Stimulated activated memory B cell treated with anti-CD40 and anti-IgM and Interleukin-4, amounts not matched to agents 10 μg/mL and 1 μg/mL and 100 μg/mL, for 72 hours (primary cell): ENCODE measurements at places on chromosomes 16 and 17.
A peak's percentile ranks its signal among the peaks of the same experiment; 100 is the strongest.

DNA sequence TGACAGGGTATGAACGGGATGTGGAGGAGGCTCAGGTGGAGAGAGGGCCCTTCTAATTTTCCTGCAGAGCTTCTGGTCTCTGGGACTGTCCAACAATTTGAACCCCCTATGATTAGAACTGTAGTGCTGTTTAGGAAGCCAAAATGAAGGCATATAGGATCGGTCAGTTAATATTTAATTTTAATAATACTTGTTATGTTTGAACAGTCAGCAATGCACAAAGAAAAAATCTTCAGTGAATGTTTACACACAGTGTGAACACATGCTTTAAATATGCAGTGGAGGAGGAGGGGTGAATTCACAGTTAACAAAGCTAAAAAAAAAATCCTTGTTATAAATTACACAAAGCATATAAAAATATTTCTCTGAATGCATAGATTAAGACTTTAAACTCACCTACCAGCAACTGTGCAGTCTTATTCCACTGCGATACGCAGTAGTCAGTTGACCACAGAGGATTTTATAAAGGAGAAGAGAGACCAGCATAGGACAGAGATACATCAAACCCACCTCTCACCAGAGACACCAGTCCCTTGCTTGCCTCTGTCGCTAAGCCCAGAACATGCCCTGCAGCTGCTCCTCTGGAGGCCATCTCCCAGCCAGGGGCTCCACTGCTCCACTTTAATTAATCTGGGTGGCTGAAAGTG is 14.6 kb downstream of the ANKRD40 start:
- H3K4me3 ChIP-seq = no peak overlapping the region
- no peaks in the 10 kb centered on the region for H3K4me1 ChIP-seq
- no peak overlapping the region for H3K27ac ChIP-seq
- no peaks in the 10 kb centered on the region for H3K27me3 ChIP-seq
- H3K36me3 ChIP-seq = peaks cover 35% of the 10 kb centered on the region
- ATAC-seq = no peak

GRCh38 chr16:81456523-81457325 is 12.1 kb downstream of the CMIP start:
- peak overlapping the region; percentile 15 for H3K4me3 ChIP-seq
- peak overlapping the region; percentile 79 for H3K27ac ChIP-seq
- no peak for ATAC-seq
- H3K4me1 ChIP-seq = peaks cover 91% of the 10 kb centered on the region

GRCh38 chr17:31510308-31511194 is 119.1 kb downstream of the RAB11FIP4 start:
- peak overlapping the region; percentile 89 for H3K27ac ChIP-seq
- H3K36me3 ChIP-seq = no peaks in the 10 kb centered on the region
- ATAC-seq = no peak
- H3K4me1 ChIP-seq = peaks cover 76% of the 10 kb centered on the region
- peak overlapping the region; percentile 87 for H3K4me3 ChIP-seq
- H3K27me3 ChIP-seq = no peaks in the 10 kb centered on the region

- H3K4me3 ChIP-seq = no peak overlapping the region
- no peaks in the 10 kb centered on the region for H3K27me3 ChIP-seq
- H3K27ac ChIP-seq = no peak overlapping the region
- peaks cover 9% of the 10 kb centered on the region for H3K4me1 ChIP-seq
- ATAC-seq = no peak
- no peaks in the 10 kb centered on the region for H3K36me3 ChIP-seq
Measured at GRCh38 chr16:11946433-11946832, 4.6 kb upstream of the NPIPB2 start.

GRCh38 chr17:41452281-41452680 is 11.5 kb upstream of the KRT38 start:
- no peak overlapping the region for H3K27ac ChIP-seq
- no peaks in the 10 kb centered on the region for H3K4me1 ChIP-seq
- H3K4me3 ChIP-seq = no peak overlapping the region
- H3K36me3 ChIP-seq = no peaks in the 10 kb centered on the region

DNA sequence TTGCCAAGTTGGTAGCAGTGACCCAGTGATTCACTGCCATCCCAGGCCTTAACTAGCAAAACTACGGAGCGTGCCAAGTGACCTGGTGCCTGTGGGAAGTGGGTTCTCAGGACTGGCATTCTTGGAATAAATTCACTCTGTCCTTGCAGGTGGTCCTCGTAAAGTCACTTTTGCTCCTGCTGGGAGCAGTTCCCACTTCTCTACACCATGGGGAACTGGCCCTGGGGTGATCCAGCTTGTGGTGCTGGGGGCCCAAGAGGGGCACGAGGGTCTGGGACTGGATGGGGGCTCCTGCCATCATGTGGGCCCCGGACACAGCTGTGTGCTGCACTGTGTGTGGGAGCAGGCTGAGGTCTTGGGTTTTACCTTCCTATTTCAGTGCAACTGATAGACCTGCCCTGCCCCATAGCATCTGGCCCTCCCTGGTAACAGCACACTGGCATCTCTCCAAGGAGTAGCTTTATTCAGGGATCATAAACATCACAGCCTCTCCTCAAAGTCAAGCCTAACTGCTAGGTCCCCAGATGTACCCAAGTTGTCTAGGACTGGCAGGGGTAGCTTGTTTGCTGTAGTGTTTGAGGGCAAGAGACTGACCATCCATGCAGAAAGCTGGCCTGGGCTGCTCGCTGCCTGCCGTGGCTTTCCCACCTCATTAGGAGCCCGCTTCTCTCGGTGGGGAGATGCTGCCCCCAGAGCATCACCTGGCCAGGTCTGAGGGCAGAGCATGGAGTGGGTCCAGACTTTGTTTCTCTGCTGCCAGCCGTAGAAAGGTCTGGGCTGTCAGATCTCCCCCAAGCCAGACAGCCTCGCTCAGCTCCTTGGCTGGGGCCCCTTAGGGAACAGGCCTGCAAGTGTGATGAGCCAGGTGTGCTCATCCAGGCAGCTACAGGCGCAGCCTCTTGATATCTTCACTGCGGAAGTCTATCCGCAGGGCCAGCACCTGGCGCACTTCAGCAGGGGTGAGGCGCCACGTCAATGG is 26.0 kb downstream of the FCSK start:
- H3K36me3 ChIP-seq = peaks cover 52% of the 10 kb centered on the region
- no peak overlapping the region for H3K27ac ChIP-seq
- H3K4me3 ChIP-seq = no peak overlapping the region
- no peaks in the 10 kb centered on the region for H3K27me3 ChIP-seq

- H3K36me3 ChIP-seq = no peaks in the 10 kb centered on the region
- H3K4me1 ChIP-seq = peaks cover 20% of the 10 kb centered on the region
- H3K4me3 ChIP-seq = no peak overlapping the region
- no peak for ATAC-seq
Measured at GRCh38 chr16:58461056-58461455, 38.9 kb upstream of the NDRG4 start.

- no peak for ATAC-seq
- no peak overlapping the region for H3K4me3 ChIP-seq
- no peaks in the 10 kb centered on the region for H3K27me3 ChIP-seq
- H3K4me1 ChIP-seq = no peaks in the 10 kb centered on the region
- no peaks in the 10 kb centered on the region for H3K36me3 ChIP-seq
- no peak overlapping the region for H3K27ac ChIP-seq
Measured at GRCh38 chr17:13265311-13265710, 247.5 kb upstream of the ELAC2 start.
